NCI-H524 treated with DMSO at 0.1 percent for 48 hours (cell line): ENCODE measurements at places on chromosomes 6 and 20.

DNA sequence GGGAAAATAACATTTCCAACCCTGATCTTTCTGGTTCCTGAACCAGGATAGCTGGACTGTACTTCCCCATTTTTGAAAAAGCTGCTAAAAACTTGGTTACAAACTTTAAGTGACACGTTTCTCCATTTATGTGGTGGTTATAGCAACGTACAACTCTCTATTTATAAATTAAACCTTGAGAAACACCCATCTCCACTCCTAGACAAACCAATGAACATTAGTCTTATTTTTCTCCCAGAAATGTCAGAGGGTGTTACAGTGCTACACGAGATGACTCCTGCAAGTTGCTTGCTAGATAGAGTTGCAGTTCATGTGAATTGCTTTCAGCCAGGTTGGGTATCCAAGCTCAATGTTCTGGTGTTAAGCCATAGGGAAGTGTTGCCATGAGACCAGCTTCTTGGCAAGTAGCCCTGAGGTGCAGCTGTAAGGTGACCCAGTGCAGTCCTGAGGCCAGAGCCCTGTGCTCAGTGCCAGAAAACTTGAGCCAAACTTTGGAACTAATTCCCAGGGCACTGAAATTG, 51.3 kb upstream of the REV3L start:
- no peak for DNase-seq

DNA sequence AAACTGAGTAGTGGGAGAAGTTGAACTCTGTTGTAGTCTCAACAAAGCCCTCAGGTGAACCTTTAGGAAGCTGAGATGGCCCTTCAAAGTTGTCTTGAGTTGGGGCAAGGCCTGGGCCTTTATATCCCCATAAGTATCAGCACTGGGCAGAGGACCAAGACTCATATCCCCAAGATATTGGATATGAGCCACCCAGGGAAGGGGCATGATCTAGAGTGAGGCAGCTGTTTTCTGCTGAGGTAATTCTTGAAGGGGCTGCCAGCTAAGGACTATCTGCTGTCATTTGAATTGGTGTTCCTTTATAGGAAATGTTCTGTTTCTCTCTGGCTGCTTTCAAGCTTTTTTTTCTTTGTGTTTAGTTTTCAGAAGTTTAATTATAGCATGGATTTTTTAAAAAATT, 140.7 kb upstream of the FLRT3 start:
- no peak for DNase-seq

- no peak for DNase-seq
These were observed 100.9 kb upstream of the MLN start for GRCh38 chr6:33904747-33905065.

- no peak for DNase-seq
These were observed 278.3 kb upstream of the PLCB4 start for GRCh38 chr20:8790442-8791074.

DNA sequence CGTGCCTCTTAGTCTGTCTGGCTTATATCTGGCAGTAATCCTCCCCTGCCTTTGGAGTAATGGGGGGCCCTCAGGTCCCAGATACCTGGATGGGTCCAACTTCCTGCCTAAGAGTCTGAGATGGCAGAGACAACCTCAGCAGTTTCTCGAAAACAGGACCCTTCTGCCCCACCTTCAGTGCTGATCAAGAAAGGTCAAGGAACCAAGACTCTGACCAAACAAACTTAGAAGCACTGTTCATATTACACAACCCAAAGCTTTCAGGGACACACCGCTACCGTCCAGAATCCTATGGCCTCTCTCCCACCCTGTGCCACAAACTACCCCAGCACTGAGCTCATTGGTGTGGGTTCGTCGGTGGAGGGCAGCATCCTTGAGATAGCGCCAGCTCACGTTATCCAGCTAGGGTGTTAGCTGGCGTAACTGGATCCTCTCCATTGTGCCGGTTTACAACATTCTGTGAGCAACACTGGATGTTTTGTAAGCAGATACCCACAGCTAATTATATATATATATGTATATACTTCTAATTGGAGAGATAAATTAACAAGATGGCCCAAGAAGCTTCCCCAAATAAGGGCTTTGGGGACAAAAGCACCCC, 7.6 kb upstream of the TMC2 start:
- DNase-seq, result no peak

GRCh38 chr6:75624988-75625387, 23.3 kb downstream of the SENP6 start:
- DNase-seq, result no peak

GRCh38 chr20:37298190-37298939, 8.9 kb downstream of the MANBAL start:
- no peak for DNase-seq

DNA sequence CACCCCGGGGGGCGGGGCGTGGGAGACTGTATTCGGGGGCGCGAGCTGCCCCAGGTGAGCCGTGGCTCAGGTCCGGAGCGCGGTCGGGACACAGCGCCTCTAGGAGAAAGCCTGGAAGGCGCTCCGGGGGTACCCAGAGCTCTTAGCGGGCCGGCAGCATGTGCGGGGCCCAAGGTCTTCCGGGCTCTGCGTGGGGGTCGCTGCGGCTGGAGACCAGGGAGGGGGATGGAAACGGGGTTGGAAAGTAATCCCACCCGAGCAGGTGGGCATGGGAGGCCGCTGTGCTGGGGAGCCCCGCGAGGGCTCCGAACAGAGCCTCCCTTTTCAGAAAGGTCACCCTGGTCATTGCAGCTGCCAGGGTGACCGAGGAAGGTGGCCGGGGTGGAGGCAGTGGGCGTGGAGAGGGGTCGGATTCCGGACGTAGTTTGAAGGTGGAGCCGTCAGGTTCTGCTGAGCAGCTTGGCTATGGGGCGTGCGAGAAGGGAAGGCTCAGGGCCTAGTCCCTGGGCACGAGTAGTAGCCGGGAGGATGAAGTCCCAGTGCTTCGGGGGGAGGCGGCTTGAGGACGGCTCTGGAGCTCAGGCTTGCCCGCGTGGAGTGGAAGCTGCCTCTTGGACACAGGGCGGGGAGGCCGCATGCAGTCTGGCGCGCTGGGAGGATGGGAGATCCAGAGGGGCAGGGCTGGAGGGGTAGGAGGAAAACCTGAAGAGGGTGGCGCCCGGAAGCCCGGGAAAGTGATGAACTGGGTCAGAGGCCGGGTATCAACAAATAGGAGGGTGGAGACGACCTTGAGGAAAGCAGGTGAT, at the start of gene SIRT5:
SIRT5 (plus strand) TSS at position 31 of the 806 bp plus-strand sequence. CDS start 9,510 bp downstream, outside the sequence.
- DNase-seq, result peak; percentile 77

DNA sequence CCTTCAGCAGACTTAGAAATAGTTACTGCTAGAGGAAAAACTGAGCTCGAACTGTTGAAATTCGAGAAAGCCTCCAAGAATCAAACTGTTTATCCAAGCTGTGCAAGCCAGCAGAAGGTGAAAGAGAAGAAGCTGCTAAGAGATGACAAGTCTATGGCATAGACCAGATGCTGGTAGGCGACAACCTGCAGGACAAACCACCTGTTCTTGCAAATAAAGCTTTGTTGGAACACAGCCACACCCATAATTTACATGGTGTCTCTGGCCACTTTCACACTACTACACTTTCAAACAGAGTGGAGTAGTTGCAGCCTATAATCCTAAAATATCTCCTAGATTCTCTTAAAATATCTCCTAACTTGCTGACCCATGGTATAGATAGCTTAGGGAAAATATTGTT, 33.3 kb downstream of the TNFRSF21 start:
- no peak for DNase-seq

DNA sequence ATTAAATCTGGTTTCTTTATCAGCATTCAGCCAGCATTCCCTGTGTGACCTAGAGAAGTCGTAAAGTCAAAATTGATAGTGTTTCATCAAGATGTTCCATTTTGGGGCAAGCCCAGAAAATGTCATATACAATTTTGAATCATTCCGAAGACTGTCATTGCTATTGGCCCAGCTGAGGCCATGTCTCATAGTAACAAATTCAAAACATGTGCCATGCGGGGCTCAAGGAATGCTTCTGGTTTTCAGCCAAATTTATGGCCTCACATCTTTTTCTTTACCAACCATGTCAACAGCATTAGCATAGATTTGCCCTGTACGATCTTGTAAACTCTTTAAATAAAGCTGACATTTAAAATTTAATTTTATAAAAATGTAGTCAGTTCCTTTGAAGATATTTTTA, 314.7 kb downstream of the PAX1 start:
- DNase-seq, result no peak

DNA sequence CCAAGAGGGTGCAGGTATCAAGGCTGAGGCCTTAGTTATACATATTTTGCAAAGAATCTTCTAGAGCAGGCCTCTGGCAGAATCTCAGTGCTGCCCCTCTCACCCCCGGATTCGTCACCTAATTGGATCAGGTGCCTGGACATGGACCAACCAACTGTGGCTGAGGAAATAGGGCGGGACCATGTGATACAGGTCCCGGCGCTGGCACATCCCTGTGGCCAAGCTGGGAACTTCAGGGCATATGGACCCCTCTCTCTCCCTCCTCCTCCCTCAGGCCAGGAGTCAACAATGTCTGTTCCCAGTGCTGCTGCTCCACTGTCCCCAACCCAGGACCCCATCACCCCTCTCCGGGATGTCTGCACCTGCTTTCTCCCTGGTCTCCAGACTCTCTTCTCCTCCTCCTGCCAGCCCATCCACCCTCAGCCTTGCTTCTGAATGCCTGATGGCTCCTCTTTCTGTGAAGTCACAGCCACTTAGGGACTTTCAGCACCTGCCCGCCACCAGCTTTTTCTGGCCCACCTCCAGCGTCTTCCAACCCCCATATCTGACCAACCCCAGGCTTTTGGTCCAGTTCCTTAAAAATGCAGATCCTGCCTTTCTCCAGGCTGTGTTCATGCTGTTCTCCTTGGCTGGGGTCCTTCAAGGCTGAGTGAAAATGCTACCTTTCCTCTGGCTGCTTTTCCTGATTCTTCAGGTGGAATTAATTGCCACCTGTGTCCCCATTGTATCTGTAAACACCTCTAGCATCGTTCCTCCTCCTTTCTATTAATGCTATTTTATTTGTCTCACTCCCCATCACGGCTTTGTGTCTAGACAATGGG, 19.0 kb upstream of the MLN start:
- DNase-seq, result peak; percentile 26

DNA sequence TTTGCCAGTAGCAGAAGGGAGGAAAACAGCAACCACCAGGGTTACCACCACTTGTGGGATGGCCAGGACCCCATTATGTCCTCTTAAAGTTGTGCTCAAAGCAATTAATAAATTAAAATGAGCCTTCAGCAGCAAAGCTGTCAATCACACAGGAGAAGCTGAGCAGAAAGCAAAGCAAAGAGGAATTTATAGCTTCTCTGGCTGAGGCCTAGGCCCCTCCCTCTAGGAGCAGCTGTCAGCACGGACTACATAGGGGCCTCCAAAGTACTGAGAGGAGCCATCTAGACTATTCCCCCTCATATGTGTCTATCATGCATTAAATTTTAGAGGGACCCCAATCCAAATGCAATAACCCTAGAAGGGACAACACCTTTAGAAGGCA, 6.4 kb downstream of the CCND3 start:
- DNase-seq, result no peak

GRCh38 chr20:347317-347639, 367 bp downstream of the NRSN2 start:
- DNase-seq, result no peak

DNA sequence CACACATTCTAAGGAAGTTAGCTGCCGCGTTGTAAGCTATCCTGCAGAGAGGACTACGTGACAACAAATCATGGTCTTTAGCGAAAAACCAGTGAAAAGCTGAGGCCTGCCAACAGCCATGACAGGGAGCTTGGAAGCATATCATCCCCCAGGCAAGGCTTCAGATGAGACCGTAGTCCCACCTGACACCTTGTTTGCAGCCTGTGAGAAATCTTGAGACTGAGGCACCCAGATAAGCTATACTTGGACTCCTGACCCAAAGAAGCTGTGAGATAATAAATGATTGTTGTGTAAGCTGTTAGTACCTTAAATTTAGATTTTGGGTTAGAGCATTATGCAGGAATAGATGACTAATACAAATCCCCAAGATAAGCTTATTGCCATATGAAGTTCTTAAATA, 45.4 kb upstream of the SENP6 start:
- DNase-seq, result no peak

- DNase-seq, result no peak
These were observed 63.2 kb downstream of the SLC24A3 start for GRCh38 chr20:19275630-19276071.

DNA sequence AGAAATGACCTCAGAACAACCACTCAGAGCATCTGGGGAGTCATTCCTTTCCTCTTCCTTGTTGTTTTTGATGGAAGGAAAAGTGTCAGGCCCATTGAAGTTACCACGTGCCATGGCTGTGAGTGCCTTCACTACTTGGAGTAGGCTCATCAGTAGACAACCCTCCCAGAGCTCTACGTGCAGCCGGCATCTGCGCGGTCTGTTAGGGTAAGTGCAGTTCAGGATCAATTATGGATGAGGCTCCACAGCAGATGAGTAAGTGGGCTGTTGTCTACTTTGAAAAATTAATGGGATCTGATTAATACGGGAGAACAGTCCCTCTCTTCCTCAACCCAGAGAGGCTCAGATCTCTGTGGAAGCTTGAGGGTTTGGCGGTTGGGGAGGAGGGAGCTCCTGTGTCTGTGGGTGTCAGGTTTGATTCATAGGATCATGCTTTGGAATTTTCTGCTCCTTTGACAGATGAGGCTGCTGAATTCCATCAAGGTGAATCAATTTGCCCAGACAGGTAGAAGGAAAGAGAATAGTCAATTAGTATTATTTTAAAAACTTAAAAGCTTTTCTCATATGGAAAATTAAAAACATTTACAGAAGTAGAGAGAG, 93.8 kb upstream of the TOX2 start:
- DNase-seq, result no peak

DNA sequence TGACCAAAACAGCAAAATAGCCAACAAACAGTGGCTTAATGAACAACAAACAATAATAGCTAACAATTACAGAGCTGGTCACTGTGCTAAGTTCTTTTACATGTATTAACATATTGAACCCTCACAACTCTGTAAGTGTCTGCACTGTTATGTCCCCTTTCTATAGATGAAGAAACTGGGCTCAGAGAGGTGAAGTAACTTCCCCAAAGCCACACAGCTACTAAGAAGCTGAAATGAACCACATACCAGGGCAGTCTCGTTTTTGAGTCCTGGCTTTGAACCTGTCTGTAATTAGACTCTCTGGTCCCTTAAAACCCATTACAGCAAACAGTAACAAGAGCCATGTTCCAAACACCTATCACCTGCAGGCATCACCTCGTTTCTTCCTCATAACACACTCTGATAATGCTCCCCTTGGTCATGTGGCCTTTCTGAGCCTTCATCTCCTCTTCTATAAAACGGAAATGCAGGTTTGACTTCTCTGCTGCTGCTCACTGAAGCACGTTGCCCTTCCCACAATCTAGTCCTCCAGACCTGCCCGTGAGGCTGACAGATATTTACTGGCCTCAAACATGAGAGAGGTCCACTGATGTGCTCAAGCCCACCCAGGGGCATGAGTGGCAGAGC, 23.3 kb downstream of the KCNK15 start:
- DNase-seq, result no peak

DNA sequence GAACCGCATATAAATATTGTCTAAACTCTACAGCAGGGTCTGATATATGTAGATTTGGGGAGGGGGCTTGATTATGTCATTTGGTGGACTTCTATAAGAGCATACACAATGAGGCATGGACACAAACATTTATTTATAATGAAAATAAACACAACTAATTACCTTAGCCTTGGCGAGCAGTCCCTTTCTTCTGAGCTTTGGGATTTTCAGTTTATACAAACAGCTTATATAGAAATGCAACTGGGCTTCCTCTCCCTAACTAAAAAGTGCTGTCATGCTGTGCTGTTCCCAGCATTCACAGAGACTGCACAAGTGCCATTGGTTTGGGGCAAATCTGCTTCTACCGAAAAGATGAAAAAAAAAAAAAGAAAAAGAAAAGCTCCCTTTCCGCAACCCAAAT, 69.9 kb downstream of the AKAP12 start:
- no peak for DNase-seq

- no peak for DNase-seq
These were observed 96.3 kb downstream of the FOXF2 start for GRCh38 chr6:1485678-1486077.
